Fibroblast of villous mesenchyme (primary cell): ENCODE measurements at places on chromosomes 1 and 21.
A peak's percentile ranks its signal among the peaks of the same experiment; 100 is the strongest.

DNA sequence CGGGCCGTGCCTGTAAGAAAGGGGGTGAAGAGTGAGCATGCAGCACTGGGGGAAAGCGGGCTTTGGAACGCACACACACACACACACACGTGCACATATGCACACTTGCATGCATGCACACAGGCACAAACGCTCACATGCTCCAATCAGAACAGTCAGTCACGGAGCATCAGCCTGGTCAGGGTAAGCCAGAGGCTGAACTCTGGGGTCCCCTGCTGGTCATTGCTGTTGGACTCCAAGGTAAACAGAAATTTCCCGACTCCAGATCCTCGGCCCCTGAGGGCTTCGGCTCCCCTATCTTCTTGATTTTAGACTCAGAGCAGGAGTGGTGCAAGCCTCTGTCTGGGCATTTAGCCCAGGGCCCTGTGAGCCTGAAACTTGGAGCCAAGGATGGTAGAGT, 54.2 kb downstream of the SYT2 start:
- DNase-seq = peak; percentile 9

DNA sequence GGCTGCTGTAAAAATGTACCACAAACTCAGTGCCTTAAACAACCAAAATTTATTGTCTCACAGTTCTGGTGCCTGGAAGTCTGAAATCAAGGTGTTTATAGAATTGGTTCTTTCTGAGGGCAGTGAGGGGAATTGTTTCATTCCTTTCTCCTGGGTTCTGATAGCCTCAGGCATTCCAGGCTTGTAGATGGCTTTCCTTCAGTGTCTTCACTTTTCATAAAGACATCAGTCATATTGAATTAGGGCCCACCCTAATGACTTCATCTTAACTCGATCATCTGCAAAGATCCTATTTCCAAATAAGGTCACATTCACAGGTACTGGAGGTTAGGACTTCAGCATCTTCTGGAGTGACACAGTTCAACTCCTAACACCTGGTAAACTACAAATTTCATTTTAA, 15.0 kb downstream of the CDKN2C start:
- DNase-seq = no peak

DNA sequence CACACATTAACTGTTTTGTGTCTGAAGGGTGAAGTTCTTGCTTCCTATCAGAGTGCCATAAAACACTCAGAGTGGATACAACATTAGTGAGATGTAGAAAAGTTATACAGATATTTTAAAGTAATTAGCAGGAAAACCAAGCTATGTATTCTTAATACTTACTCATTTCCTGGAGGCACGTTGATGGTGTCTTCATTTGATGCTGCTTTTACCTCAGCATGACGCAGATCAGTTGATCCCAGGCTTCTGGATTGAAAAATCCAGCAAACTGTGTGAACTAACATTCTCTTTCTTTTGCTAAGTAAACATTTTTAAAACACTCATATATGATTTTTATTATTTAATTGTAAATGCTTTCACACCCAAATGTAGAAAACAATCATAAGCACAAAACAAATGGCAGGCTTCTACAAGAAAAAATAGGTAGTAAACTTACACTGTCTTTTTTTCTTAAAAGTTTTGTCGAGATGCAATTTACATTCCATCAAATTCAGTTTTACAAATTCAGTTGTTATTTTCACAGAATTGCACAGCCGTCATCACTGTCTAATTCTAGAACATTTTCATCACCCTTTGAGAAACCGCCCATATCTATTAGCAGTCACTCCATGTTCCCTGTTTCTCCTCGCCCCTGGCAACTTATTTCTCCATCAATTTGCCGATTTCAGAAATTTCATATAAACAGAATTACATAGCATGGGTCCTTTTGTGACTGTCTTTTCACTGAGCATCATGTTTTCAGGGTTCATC, 198.9 kb downstream of the LRRC7 start:
- peak; percentile 6 for DNase-seq

DNA sequence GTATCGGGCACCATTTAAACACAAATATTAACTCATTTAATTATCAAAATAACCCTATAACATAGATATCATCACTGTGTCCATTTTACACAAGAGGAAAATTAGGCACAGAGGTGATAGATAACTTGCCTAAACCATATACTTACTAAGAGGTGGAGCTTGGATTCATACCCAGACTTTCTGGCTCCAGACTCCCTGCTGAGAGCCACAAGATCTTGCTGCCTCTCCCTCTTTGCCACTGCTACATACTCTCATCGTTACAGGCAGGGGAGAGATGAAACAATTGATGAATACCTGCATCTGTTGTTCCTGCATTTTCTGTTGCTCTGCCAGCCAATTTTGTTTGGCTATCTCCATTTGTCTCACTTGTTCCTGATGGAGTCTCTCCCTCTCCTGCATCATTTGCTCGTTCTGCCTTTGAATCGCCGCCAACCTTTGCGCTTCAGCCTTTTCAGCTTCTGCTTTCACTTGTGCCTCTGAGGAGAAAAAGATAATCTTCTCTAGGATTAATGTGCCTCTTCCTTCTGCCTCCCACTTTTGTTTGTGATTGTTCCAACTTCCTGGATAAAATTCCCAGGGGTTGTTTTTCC, 10.6 kb downstream of the GBP5 start:
- DNase-seq = no peak

DNA sequence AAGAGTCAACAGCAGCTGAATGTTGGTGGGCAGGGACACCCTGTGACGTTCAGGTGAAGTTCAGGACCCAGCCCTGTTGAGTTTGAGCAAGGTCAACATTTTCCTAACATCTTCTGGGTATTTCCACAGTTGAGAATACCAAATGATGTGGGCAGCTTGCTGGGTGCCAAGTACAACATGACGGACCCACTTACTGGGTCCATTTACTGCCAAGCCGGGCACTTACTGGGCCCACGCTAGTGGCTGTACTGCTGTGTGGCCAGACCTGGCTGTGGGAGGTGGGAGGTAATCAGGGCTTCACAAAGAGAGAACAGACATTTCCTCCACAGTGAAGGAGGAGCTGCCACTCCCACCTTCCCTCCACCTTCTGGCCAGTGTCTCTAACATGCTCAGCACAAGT, 99.2 kb downstream of the PSMG1 start:
- DNase-seq = no peak

DNA sequence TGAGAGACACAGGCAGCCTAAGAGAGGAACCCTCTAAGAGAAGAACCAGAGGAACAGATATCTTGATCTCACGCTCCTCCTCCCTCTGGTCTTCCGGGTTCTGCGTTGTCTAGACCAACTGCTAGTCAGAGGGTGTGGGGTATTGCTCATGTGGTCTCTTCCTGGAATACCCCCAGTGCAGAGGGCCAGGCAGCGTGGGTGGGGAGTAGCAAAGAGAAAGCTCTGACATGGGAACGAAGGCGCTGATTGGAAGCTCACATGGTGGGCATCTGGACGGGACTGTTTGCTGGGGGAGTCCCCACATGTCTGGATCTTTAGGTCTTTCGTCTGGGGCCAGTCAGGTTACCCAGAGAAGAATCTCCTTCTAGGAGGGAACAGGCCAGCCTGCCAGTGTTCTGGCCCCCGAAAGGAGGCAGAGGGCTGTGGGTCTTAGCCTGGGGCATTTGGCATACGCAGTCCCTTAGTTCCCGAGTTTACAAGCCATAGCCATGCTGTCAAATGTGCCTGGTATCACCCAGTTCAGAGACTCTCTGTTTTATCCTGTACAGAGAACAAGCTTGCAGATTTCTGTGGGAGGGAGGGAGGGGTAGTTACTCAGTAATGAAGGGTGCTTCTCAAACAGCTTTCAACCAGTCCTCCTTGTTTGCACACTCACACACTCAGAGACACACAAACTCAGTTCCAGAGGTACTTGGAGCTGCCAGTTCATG, 18.3 kb upstream of the IL6R start:
- DNase-seq = no peak

GRCh38 chr21:35088319-35088771, 39.2 kb upstream of the RUNX1 start:
- peak; percentile 12 for DNase-seq

DNA sequence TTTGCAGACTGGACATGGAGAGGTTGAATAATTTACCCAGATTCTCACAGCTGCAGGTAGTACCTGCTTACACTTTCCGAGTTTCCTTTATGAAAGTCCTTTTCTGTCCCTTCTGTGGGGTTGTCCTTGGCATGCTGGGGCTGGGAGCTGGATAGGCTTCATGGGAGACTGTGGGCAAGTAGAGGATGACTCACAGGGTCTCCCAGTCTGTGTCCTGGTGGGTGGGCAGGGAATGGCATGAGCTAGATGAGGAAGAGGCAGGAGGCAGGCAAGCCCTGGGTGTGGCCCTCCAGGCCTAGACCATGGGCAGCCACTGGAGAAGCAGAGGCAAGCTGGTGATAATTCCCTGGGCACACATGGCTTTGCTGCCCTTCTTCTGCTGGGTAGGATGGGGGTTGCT, 80.6 kb downstream of the NAV1 start:
- no peak for DNase-seq

DNA sequence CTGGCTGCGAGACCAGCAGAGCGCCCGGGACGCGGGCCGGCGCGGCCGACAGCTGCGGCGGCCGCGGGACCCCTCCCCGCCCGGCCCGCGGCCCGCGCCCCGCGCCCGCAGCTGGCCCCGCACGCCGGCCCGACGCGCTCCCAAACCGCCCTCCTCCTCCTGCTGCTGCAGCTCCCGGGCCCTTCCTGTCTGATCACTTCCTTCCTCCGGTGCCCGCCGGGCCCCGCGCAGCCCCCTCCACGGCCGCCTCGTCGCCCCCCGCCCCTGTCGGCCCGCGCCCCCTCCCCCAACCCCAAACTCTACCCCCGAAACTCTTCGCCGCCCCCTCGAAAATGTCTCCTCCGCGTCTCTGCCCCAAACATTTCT, 594 bp downstream of the LUZP1 start:
- DNase-seq = no peak

DNA sequence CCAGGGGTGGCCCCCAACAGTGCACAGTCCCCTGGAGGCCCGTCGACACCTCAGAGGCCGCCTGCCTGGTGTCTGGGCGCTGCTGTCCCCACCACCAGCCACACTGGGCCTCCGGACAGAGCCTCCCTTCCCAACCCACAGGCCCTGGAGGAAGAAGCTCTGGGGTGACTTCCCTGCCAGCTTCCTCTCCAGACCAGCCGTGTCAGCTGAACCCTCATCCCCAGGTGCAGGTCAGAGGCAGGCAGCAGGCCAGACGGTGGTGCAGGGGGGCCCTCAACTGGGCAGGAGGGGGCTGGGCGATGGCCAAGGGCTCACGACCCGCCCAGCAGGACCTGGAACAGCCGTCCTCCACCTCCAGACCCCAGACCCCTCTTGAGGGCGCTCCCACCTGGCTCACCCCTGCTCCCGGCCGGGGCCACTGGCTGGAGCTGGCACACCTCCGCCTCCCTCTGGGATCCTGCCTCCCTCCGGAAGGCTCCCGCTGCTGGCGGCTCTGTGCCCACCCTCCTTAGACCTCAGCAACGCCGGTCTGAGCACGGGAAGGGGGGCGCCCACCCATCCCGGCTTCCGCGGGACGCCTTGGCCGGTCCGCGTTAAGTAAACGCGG, 520 bp downstream of the TNFRSF18 start:
- DNase-seq = no peak

GRCh38 chr1:7549277-7550161, 221.6 kb upstream of the VAMP3 start:
- peak; percentile 74 for DNase-seq

DNA sequence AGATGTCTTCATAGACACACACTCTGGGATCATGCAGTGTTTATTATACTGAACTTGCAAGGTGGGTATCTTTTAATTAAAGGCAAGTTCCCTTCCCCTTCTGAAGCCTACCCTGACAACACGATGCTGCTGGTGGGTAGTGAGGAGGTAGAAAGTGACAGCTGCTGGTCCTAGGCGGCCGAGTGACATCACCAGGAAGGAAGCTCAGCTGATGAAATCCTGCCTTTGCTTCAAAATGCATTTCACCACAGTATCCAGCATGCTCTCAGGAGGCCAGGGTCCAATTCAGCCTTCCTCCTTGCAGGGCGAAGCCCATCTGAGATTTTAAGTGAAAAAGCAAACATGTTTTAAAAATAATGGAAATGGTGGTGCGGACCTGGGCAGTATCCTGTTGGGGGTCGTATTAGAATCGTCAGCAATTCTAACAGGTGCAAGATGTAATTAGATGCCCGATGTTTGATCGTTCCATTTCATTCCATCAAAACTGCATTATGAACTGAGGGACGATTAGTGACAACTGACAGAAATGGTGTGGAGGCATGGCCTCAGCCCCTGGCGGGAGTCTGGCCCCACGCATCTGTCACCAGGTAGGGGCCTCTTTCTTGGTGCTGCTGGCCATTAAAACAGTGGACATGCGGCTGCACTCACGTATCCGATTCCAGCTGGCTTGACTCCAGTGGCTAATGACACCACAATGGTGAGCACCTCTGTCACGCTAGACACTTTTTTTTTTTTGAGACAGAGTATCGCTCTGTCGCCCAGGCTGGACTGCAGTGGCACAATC, 324.8 kb upstream of the C1orf174 start:
- no peak for DNase-seq

- DNase-seq = no peak
These were observed 125.6 kb downstream of the ETS2 start for GRCh38 chr21:38931291-38931690.
